Left colon (tissue), 2 donors: ENCODE measurements at places on chromosomes 1 and 21.

DNA sequence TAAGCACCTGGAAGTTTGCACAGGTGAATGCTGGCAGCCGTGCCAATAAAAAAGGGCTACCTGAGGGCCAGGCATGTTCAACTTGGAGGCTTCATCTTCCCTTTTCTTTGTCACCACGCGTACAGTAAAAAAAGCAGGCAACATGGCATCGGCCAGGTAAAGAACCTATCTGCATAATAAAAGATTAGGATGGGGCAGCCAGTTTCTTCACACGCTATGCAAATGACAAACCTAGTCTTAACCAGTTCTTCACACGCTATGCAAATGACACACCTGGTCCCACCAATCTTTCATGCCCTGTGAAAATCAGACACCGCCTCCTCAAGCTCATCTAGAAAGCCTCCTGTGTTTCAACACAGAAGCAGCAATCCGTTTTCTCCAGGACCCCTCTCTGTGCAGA lies 413.4 kb downstream of the HLX start:
- no peak for DNase-seq

DNA sequence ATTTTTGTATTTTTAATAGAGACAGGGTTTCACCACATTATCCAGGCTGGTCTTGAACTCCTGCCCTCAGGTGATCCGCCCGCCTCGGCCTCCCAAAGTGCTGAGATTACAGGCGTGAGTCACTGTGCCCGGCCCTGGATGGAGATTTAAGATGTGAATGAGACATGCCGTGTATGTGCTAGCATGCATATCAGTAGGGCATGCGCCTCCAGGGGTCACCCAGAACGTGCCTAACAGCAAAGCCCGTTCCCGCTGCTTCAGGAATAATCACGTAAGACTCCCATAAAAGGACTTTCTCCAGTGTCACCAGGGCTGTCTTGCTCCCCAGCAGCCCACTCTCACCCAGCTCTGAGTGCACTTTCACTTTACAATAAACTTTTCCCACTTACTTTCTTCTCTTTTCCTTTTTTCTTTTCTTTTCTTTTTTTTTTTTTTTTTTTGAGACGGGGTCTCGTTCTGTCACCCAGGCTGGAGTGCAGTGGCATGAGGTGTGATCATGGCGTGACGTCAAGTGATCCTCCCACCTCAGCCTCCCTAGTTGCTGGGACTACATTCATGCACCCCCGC lies 46.9 kb upstream of the DISP3 start:
- DNase-seq: no peak

- DNase-seq: no peak
Measured at GRCh38 chr1:206600527-206600926, 11.7 kb downstream of the EIF2D start.

DNA sequence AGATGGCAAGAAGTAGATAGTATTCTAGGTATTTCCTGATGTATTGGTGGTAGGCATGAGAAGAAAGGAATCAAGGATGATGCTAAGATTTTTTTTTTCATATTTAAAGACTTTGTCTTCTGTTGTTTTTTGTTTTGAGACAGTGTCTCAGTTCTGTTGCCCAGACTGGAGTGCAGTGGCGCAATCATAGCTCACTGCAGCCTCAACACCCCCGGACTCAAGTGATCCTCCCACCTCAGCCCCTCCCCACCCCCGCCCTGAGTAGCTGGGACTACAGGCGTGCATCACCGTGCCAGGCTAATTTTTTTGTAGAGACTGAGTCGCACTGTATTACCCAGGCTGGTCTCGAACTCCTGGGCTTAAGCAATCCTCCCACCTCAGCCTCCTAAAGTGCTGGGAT lies 2.8 kb upstream of the CAPZB start:
- no peak for DNase-seq

DNA sequence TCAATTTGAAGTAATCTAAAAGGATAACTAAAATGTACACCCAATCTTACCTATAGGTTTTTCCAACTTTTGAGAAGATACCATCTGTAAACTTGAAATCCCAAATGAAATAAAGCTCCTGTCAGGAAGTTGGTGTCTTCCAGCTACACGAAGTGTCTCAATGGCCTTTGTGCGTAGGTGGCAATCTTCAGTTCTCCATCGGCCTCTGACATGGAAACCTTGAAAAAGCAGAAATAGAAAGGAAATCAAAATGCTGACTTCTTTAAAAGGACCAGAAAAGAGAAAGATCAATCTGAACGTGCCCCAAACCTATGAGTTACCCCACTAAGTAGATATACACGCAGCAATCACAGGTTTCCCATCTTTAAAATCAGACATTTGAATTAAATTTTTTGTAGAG lies 10.0 kb downstream of the MKNK1 start:
- no peak for DNase-seq

DNA sequence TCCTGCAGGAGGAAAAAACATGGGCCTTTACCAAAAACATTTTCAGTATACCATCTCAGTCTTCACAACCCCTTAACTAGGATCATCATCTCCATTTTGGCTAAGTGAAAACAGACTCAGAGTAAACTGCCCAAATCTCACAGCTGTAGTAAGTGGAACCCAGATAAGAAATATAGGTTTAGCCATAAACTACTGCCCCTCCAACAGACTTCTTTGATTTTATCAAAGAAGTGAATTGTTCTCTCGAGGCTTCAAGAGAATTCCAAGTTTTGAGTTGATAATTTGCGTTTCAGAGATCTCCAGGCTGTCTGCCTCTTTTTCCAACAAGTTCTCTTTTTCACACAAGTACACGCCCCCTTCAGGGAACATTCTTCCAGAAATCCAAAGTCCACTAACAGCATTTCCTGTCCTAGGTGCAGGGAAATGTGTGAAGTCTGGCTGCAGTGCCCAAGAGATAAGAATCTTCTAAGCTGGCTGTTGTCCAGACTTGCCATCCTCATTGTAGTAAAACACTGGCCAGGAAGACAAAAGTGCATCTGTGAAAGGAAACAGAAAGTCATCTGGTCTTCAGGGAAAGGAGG lies 30.8 kb downstream of the RNF19B start:
- peak; percentile 63 for DNase-seq

DNA sequence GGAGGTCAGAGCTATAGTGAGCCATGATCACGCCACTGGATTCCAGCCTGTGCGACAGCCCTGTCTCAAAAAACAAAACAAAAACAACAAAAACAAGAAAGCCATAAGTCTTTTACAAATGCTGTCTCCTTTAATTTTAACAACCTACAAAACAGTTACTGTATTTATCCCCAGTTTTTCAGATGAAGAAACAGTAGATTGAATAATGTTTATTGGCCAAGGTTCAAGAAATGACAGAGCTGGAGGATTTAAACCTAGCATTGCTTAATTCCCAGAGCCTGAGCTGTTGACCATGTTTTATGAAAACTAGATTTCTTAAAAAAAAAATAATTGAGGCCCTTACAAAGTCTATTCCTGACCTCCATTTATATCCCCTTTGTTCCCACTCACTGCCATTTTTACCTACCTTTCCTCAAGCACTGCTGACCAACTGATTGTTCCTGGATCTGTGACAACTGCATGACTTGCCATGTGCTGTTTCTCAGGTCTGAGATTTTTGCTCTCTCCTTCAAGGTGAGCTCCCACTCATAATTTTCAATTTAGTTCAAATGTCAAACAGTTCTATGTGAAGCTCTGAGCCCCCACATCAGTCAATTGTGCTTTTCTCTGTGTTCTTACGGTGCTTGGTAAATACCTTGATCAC lies 140.8 kb downstream of the CHRM3 start:
- DNase-seq: no peak

DNA sequence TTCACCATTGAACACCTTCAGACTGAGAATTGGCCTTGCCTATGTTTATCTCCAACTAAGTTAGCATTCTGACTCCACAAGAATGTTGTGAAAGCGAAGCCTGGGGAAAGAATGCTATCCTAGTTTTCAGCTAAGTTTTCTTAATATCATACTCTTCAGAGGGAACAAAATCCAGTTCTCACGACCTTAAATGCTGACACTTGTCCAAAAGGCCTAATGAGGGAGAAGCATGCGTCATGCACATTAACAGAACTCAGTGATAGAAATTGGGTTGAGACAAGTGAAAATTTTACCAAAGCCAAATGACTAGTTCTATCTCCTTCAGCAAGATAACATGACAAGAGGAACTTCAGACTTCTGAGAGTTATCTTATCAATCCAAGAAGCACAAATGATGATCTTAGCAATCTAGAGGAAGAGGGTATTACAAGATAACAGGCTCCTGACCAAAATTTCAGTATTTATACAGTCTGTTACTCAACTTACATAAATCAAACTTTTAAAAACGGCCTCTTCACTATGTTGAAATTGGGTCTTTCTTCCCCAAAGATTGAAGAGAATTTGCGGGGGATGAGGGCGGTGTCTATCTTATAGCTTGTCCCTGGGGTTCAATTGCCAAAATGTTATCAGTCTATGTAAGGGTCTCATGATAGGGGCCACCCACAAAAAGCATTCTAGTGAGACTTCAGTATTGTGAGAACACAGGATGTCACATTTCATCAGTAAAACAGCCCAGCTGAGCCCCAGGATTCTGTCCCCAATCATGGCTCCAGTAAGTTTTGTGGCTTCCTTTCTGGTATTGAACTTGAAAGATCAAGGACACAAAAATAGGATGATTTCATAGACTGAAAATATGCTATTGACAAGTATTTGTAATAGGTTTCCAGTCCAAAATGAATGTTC lies 26.5 kb upstream of the SLC45A3 start:
- no peak for DNase-seq

GRCh38 chr1:6465461-6466005 lies 440 bp downstream of the TNFRSF25 start:
- DNase-seq: no peak

DNA sequence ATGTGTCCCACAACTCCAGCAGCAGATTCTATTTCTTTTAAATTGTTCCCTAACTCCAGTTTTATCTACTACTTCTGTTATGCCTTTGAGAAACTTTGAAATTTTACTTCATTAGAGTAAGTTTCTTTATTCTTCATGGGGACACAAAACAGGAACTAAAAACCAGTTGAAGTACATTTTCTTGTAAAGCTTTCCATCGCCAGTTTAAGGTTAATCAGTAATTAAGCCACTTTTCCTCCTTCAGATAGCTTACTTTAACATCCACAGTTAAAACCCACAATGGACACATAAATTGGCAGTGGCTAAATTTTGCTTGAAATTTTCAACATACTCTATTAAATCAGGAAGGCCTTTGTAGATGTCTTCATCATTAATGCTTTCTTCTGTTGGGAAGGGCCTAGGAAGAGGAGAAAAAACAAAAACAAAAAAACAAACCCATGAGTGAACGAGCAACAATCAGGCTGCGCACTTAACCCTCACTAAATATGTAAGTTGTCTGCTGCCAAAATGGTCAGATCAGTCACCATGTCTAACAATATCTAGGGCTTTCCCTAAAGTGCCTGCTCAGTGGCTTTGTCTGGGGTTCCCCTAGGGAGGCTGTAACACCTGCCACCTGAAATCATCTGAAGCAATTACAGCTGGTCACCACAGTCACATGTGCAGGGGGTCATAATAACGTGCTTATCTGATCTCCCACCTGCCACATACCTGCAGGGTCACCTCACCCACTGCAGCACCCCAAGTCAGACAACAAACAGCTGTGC lies 187.9 kb downstream of the VAV3 start:
- no peak for DNase-seq

GRCh38 chr1:29679316-29679715 lies 443.0 kb downstream of the PTPRU start:
- DNase-seq: no peak

- DNase-seq: no peak
Measured at GRCh38 chr1:85957760-85958159, 198.8 kb downstream of the COL24A1 start.

DNA sequence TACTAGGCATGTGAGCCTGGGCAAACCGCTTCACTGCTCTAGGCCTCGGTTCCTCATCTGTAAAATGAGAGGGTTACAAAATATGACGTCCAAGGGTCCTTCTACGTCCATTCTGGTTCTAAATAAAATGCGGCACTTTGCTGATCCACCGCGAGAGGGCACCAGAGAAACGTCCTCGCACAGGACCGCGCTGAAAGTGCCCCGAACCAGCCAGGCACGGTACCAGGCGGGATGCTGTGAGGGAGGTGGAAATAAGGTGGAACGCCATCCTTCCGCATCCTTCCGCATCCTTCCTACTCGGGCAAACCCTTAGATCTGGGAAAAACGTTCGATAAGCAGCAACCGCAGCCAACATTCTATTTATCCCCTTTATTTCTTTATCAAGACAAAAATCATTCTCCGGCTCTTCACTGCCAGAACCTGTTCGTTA lies 60.3 kb upstream of the KRTAP19-8 start:
- peak; percentile 28 for DNase-seq

GRCh38 chr1:115426956-115427355 lies 88.9 kb upstream of the NGF start:
- DNase-seq: no peak
